ENCODE measurements at places on chromosomes 2 and 18. TPM values are rescaled to one million over a fixed set of nuclear protein-coding genes. Genes with fewer than 3 reads are reported as not detected.

The ATP9B gene
- total RNA-seq, result 21.4 TPM

The CNTNAP5 gene
- not detected for total RNA-seq

The BOLL gene
- total RNA-seq, result not detected

The GAL3ST2 gene
- total RNA-seq, result not detected

The FAM110C gene
- total RNA-seq, result under 0.01 TPM

The PCARE gene
- total RNA-seq, result not detected

The LRATD1 gene
- 0.47 TPM for total RNA-seq
